ENCODE measurements at places on chromosomes 7 and 10.
A peak's percentile ranks its signal among the peaks of the same experiment; 100 is the strongest.

DNA sequence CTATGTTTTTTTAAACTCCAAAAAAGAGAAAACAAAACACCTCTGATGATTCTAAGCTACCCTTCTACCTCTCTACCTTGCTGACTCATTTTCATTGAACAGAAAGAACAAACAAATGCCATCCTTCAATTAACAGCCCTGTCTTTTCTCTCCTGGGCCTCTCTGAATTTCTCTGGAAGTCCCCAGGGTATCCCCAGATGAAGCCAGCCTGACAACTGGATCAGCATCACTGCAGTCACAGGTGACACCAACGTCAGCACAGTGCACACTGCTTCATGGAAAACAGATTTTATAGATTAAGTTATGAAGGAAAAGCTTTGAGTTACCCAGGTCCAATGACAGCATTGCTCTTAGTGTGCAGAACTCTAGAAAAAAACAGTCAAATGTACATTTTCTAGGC, 5.7 kb downstream of the HUS1 start:
- no peak for DNase-seq

GRCh38 chr10:133088956-133089800, 1.5 kb downstream of the ADGRA1 start:
- no peak for DNase-seq

DNA sequence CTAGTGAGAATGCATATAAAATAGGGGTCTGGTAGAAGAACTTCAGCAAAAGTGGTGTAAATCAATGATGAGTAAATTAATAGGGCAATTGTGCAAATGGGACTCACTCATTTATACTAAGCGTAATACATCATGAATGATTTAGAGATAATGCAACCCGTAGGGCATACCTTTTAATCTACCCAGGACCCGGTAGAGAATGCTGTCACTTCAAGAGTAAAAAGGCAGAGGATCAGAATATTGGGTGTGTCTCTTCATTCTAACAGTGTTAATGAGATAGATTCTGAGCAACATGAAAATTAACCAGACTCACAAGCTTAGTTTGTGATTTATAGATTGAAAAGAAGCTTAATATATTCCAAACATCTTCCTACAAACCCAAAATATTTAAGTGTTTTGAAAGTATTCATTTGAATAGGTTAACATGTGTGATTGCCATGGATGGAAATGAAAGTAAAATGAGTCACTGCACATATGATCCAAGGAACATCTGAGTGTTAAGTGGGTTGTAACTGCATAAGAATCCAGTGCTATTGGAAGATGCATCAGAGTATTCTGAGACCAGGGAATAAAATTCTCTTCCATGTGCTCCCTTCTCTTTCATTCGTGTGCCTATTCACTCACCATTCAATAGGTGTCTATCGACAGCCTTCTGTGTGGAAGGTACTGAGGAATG, 690.6 kb downstream of the AUTS2 start:
- DNase-seq = no peak

GRCh38 chr10:106278383-106278782, 886.1 kb downstream of the SORCS1 start:
- no peak for DNase-seq

DNA sequence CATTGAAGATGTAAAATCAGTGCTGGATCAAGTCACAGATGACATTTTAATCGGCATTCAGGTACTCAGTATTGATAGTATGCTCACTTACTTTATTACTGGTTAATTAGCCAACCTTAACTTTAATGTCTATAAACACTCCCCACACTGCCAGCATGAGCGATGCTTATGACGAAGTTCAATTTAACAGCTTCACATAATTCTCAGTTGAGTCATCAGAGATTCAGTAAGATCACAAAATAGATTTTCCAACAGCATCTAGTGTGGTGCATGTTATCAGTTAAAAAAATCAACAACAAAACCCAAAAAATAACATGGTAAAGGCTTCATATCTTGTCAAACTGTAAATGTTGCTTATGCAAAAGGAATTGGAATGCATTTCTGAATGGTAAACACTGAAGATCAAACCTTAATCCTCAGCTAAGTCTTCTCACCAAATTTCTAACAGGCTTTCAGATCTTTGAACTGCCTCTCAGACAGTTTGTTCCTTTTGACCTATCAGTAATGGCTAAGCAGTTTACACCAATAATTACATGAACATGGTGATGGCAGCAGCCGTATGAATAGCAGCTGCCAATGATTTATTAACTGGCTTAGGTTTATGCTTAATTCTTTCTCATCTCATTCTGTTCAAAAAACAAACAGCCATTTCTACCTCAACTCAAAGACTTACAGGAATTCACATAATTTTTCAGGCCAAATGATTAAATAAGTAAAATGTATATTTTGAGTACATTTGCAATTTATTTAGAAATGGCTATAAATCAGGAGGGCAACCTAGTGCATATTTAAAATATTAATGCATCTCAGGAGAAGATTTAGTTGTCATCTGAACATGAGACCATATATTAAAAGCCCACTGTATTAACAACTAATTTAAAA, 98.5 kb downstream of the CABCOCO1 start:
- DNase-seq = no peak

DNA sequence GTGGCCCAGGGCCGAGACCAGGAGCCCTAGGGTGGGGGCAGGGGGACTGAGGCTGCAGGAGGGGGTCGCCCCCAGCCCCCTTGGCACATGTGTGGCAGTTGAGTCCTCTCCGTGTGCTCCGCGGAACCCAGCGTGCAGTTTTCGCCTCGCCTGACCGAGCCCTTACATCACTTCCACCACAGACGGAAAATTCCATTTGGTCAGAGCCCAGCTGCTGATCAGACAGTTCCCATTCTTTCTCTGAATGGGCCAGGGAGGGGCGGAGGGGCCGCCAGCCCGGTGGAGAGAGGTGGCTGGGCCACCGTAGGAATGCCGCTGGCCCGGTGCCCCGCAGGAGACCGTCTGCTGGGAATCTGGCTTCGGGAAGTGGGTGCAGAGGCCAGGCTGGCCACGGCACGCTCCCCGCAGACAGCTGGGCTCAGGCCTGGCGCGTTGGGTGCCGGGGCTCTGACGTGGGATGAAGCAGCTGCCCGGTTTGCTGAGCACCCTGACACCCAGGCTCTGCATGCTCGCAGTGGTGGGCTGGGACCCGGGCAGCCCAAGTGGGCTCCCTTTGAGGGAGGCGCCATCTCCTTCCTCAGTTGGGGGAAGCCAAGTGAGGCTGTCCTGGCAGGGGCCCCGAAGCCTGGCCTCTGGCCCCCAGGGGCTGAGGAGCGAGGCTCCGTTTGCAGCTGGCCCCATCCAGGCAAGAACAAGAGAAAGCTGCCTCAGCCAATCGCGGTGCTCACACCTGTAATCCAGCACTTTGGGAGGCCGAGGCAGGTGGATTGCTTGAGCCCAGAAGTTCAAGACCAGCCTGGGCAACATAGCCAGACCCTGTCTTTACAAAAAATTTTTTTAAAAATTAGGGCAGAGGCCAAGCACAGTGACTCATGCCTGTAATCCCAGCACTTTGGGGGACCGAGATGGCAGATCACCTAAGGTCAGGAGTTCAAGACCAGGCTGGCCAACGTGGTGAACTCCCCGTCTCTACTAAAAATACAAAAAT, 9.9 kb downstream of the TTYH3 start:
- peak; percentile 45 for DNase-seq
